Effector memory CD4-positive, alpha-beta T cell (primary cell): ENCODE measurements at places on chromosomes 3 and 15.

DNA sequence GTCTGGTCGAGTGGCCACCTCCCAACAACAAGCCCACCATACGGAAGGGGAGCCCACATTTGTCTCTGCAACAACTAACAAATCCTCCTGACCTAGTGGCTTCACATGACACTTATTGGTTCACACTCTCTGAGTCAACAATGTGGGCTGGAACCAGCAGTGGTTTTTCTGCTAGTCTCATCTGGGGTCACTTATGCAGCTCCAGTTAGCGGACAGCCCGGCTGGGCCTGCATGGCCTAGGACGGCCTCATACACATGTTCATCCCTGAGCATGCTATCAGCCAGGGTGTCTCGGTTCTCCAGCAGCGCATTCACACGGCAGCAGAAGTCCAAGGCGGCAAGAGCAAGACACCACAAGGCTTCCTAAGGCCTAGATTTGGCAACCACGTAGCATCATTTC lies 281.7 kb downstream of the XXYLT1 start:
- H3K27me3 ChIP-seq: no peaks in the 10 kb centered on the region
- H3K4me3 ChIP-seq: no peak overlapping the region
- DNase-seq: no peak
- no peak overlapping the region for H3K27ac ChIP-seq

DNA sequence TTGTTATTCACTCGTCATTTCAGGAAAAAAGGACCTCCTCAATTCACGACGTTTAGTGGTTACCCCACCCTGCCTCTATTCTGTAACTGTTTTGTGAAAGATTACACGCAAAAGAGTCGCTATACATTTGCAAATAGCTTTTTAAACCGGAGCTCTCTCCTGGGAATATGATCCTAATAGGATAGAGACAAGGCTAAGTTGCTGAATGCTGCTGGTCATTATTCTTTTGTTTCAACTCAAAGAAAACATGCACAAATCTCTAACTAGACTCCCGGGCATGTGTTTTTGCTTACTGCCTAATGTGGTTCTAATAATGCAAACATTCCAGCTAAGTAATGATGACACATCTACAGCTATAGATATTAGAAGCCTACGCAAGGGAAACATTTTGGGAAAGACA lies 214.6 kb upstream of the MDFIC2 start:
- no peak overlapping the region for H3K4me3 ChIP-seq
- no peak overlapping the region for H3K27ac ChIP-seq
- H3K4me1 ChIP-seq: no peaks in the 10 kb centered on the region
- H3K36me3 ChIP-seq: no peaks in the 10 kb centered on the region

- H3K36me3 ChIP-seq: no peaks in the 10 kb centered on the region
- H3K4me3 ChIP-seq: no peak overlapping the region
- peaks cover 11% of the 10 kb centered on the region for H3K27me3 ChIP-seq
- no peaks in the 10 kb centered on the region for H3K4me1 ChIP-seq
- no peak overlapping the region for H3K27ac ChIP-seq
Observed at GRCh38 chr15:65062726-65063125, 5.1 kb downstream of the RASL12 start.

- H3K4me1 ChIP-seq: no peaks in the 10 kb centered on the region
- DNase-seq: no peak
- no peak overlapping the region for H3K4me3 ChIP-seq
- H3K27me3 ChIP-seq: no peaks in the 10 kb centered on the region
- H3K27ac ChIP-seq: no peak overlapping the region
- H3K36me3 ChIP-seq: no peaks in the 10 kb centered on the region
Observed at GRCh38 chr3:181969925-181970324, 258.2 kb downstream of the SOX2 start.
